ENCODE measurements at places on chromosomes 5 and 9.

- DNase-seq = no peak
Observed at GRCh38 chr5:142296914-142297417, 27.9 kb downstream of the SPRY4 start.

- no peak for DNase-seq
Observed at GRCh38 chr5:104178829-104179456, 616.4 kb upstream of the NUDT12 start.

GRCh38 chr5:157607371-157608161 lies 32.0 kb upstream of the ADAM19 start:
- DNase-seq = no peak

- DNase-seq = no peak
Observed at GRCh38 chr9:94896512-94896911, 170.0 kb downstream of the AOPEP start.

- no peak for DNase-seq
Observed at GRCh38 chr5:111691914-111692313, 65.1 kb downstream of the NREP start.

DNA sequence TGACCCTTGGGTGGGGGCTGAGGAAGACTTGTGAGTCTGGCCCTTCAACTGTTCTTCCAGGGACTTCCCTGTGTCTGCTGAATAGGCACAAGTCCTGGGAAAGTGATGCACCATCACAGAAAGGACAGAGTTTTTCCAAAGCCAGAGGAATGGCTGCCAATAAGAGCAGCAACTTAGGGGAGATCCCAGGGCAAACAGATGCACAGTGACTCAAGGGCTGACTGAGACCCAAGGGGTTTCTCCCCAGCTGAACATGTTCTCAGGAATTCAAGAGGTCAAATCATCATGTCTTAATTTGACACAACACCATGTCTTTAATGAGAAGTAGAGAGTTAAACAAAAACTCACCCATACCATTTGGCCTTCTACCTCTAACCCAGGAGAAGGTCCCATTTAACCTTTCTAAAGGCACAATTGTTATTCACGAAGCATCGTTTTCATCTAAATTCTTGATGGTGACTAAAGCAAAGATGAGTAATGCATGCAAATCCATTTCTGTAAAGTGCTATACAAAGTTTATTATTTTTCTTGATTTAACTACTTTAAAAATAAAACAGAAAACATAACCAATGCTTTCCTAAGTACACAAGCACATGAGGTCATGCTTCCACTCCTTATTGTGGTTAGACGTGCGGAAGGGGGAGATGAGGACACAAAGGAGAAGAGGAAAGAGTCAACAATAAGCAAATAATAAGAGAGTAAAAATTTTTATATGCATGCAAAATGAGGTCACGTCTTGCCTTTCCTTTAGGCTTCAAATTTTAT lies 324.1 kb downstream of the PLK2 start:
- no peak for DNase-seq

- no peak for DNase-seq
Observed at GRCh38 chr5:168818558-168818957, 239.4 kb upstream of the PANK3 start.

DNA sequence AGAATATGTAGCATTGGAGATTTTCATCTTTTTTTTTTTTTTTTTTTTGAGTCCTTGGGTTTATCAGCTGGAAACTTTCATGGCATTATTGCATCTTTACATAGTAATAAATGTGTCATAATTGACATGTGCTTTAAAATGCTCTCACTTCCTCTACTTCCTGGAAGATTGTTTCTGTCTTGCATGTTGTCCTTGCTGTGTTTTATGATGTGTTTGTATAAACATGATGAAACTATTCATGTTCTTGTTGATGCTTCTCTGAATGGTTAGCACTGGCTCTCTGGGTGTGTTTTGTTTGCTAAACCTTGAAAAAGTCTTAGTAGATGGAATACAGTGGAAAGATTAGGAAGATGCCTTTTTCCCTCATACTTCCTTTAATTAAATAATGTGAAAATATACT lies 87.9 kb downstream of the IQGAP2 start:
- DNase-seq = no peak

GRCh38 chr5:146039420-146039819 lies 66.0 kb downstream of the PLAC8L1 start:
- DNase-seq = no peak

DNA sequence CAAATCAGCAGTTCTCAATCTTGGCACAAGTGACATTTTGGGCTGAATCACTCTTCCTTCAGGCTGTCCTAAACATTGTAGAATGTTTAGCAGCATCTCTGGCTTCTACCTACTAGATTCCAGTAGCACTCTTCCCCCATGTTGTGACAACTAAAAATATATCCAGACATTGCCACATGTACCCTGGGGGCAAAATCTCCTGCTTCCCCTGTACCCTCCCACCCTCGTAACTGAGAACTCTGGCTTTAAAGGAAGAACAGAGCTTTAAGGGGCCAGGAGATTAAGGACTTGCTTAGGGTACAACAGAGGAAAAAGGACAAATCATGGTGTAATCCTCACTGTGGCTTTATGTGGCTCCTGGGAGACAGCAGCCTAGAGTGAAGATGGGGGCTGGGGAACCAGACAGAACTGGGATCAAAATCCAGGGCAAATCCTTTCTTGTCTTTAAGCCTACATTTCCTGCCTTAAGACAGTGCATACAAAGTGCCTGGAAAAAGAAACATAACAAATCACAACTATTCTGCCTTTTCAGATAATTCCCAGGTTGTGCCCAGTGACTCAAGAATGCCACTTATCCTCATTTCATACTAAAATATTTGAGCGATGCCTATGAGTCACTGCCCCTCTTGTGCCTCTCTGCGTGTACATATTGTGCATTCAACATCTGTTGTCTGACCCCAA lies 109.3 kb downstream of the DAPK1 start:
- DNase-seq = no peak

DNA sequence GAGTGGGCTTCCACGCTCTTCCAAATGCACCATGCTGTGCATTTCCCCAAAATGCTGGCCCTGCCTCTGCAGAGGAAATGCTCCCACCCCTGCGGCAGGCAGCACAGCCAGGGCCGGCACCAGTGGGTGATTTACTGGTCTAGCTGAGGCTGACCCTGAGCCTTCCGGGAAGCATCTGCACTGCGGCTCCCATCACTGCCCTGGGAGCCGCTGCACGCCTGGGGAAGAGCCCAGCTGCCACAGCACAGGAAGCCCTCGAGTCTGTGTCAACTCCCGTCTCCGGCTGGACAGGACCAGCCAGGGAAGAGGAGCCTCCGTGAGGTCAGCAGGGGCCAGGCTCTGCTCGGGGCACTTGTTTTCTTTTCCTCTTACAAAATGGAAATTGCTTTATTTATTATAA lies 25.1 kb upstream of the EEIG1 start:
- DNase-seq = no peak

DNA sequence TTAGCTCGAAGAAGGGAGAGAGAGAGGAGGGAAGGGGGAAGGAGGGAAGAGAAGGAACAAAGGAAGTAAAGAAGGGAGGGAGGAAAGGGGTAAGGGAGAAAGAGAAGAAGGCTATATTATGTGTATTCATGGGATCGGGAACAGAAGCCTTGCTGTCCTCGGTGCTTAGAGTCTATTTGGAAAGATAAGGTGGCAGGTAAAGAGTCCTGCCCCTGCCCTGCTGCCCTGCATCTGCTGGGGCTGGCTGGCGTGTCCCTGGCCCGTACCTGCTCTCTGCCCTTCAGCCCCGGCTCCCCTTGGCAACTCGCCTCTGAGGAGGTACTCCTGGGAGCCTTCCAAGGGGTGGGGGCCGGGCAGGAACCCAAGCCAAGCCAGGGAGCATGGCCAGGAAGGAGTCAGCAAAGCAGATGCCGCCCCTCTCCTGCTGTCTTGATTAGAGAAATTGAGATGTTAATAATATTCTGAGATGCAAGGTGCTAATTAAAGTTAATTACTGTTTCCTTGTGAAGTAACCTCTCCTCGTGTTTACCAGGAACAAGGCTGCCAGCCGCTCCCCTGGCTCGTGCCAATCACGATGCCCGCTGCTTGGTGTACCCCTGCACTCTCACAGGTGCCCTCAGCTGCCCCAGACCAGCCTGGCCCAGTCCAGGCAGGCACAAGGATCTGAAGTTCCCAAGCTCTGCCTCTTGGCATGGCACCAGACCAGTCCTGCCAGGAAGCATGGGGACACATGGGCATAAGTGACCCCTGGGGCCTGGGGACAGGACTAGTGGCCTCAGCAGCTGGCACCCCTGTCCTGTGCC lies 36.6 kb downstream of the PCDH1 start:
- DNase-seq = no peak

GRCh38 chr9:114771889-114772288 lies 34.0 kb downstream of the TNFSF15 start:
- no peak for DNase-seq

GRCh38 chr5:137994556-137994955 lies 38.3 kb downstream of the FAM13B start:
- no peak for DNase-seq
